ENCODE measurements at places on chromosomes 5 and 9. TPM values are rescaled to one million over a fixed set of nuclear protein-coding genes. Genes with fewer than 3 reads are reported as not detected.

DNA sequence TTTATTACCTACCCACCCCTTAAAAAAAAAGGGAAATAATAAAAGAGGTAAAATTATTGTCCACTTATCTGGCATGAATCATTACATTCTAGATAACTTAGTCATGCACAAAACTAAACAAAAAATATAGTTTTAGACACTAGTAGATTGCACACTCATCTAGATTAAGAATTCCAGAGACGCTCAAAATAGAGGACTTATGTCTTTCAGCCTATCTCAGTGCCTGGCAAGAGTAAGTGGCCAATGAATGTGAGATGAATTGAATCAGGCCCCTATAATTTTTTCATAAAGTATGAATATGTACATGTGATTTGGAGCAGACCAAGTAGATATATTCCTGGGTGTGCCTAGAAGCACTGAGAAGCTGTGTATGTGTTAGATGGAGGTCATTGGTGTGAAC is 2.0 kb upstream of the RXFP3 start:
- H3K27ac ChIP-seq = no peak overlapping the region
- H3K27me3 ChIP-seq = peaks cover 9% of the 10 kb centered on the region
- H3K36me3 ChIP-seq = no peaks in the 10 kb centered on the region
- no peaks in the 10 kb centered on the region for H3K4me1 ChIP-seq
- H3K4me3 ChIP-seq = no peak overlapping the region

DNA sequence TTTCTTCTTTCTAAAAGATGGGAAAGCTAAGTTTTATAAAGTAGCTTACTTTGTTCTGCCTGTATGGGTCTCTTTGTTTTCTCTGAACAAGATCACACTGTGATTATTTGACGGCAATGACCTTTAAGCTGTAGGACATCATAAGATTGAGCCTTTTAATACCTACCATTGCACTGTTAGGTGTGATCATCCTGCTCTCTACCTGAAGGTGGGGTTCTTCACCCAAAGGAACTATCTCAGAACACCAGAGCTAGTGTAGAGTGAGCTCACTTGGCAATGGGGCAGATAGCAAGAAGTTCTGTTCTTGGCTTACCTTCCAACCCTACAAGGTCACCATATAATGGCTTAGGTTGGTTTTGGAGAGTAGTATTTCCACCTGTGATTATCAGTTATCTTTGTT is 200.2 kb downstream of the SPATA31D1 start:
- DNase-seq = no peak
- no peaks in the 10 kb centered on the region for H3K36me3 ChIP-seq
- H3K4me1 ChIP-seq = no peaks in the 10 kb centered on the region

RC3H2 gene
- 70.7 TPM for total RNA-seq

- no peak overlapping the region for H3K27ac ChIP-seq
- H3K4me1 ChIP-seq = peaks cover 11% of the 10 kb centered on the region
- no peaks in the 10 kb centered on the region for H3K27me3 ChIP-seq
- no peaks in the 10 kb centered on the region for H3K36me3 ChIP-seq
Observed at GRCh38 chr5:43389679-43390329, 22.4 kb downstream of the CCL28 start.

GRCh38 chr5:160312134-160312959 is at the start of gene CCNJL:
TSS of gene CCNJL (minus strand) at chr5:160312564. CDS start at chr5:160311923, 641 bp downstream.
- H3K27ac ChIP-seq = no peak within 1 kb of the TSS
- H3K4me3 ChIP-seq = no peak within 1 kb of the TSS
- peaks cover 16% of the 10 kb centered on the region for H3K27me3 ChIP-seq
- no peak for DNase-seq
- H3K4me1 ChIP-seq = no peaks in the 10 kb centered on the region

MYMK gene
- total RNA-seq = not detected

- DNase-seq = no peak
- no peaks in the 10 kb centered on the region for H3K27me3 ChIP-seq
- H3K4me1 ChIP-seq = no peaks in the 10 kb centered on the region
- H3K36me3 ChIP-seq = no peaks in the 10 kb centered on the region
- no peak overlapping the region for H3K4me3 ChIP-seq
- H3K27ac ChIP-seq = no peak overlapping the region
Observed at GRCh38 chr5:168796000-168796399, 216.8 kb upstream of the PANK3 start.

GRCh38 chr5:117881426-117882230 is 1106.7 kb downstream of the DTWD2 start:
- no peak for DNase-seq
- H3K4me3 ChIP-seq = no peak overlapping the region
- no peaks in the 10 kb centered on the region for H3K4me1 ChIP-seq
- no peak overlapping the region for H3K27ac ChIP-seq
- H3K36me3 ChIP-seq = no peaks in the 10 kb centered on the region

DNA sequence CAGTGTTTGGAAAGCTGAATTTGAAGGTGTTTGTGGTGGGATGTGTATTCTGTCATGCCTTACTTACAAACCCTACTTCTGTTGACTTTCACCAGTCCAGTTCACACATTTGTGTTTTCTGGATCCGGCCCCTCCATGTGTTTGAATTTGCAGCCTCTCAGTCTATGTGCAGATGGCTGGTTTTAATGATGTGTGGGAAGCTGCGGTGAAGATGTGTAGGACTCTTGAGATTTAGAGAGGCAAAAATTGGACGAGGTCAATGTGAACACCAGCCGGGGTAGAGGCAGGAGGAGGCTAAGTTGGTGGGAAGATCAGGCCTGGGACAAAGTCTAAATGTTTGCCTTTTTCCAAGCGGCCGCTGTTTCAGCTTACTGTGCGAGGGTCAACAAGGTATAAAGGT is 115.4 kb upstream of the KLF9 start:
- no peak for DNase-seq
- H3K4me3 ChIP-seq = no peak overlapping the region
- no peaks in the 10 kb centered on the region for H3K4me1 ChIP-seq
- no peaks in the 10 kb centered on the region for H3K27me3 ChIP-seq
- no peaks in the 10 kb centered on the region for H3K36me3 ChIP-seq
- no peak overlapping the region for H3K27ac ChIP-seq

- H3K4me1 ChIP-seq = no peaks in the 10 kb centered on the region
- DNase-seq = no peak
- H3K4me3 ChIP-seq = no peak overlapping the region
- no peak overlapping the region for H3K27ac ChIP-seq
Observed at GRCh38 chr5:20601678-20602100, 613.7 kb upstream of the CDH18 start.

DNA sequence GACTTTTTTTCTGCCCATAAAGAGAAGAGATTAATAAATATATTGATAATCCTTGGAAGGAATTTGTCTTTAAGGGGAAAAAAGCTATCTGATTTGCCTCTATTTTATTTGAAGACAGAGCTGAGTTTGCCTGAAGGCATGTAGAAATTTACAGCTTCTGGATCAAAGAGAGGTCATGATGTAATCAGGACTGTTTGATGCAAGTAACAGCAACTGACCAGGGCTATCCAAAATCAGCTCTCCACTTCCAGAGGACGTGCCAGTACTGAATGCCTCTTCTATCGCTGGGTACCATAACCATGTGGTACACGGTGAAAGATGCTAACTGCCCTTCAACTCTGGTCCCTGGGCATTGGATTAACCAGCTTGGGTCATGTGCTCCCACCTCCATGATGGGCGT is 90.6 kb downstream of the ZFAND5 start:
- DNase-seq = no peak
- H3K36me3 ChIP-seq = no peaks in the 10 kb centered on the region
- H3K27ac ChIP-seq = no peak overlapping the region
- no peaks in the 10 kb centered on the region for H3K4me1 ChIP-seq

COL15A1 gene
- not detected for total RNA-seq

TMCO6 gene
- 50.0 TPM for total RNA-seq

DNA sequence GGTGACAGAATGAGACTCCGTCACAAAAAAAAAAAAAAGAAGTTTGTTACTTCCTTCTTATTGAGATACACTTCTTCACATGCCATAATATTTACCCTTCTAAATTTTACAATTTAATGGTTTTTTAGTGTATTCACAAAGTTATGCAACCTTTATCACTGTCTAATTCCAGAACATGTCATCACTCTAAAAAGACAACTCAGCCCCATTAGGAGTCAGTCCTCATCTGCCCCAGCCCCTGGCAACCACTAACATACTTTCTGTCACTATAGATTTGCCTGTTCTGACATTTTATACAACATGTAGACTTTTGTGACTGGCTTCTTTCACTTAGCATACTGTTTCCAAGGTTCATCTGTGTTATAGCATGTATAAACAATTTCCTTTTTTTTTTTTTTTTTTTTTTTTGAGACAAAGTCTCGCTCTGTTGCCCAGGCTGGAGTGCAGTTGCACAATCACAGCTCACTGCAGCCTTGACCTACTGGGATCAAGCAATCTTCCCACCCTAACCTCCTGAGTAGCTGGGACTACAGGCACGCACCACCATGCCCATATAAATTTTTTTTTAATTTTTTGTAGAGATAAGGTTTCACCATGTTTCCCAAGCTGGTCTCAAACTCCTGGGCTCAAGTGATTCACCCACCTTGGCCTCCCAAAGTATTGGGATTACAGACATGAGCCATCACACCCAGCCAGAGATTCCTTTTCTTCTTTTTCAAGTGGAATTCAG is 18.0 kb downstream of the AQP3 start:
- H3K27me3 ChIP-seq = no peaks in the 10 kb centered on the region
- no peaks in the 10 kb centered on the region for H3K36me3 ChIP-seq
- H3K4me3 ChIP-seq = no peak overlapping the region
- DNase-seq = no peak
- no peak overlapping the region for H3K27ac ChIP-seq

- H3K27me3 ChIP-seq = no peaks in the 10 kb centered on the region
- no peak for DNase-seq
- H3K4me1 ChIP-seq = no peaks in the 10 kb centered on the region
- no peak overlapping the region for H3K4me3 ChIP-seq
- H3K27ac ChIP-seq = no peak overlapping the region
- no peaks in the 10 kb centered on the region for H3K36me3 ChIP-seq
Observed at GRCh38 chr9:112554516-112554915, 67.9 kb downstream of the KIAA1958 start.

CSF1R gene
- total RNA-seq = 2.9 TPM

DNA sequence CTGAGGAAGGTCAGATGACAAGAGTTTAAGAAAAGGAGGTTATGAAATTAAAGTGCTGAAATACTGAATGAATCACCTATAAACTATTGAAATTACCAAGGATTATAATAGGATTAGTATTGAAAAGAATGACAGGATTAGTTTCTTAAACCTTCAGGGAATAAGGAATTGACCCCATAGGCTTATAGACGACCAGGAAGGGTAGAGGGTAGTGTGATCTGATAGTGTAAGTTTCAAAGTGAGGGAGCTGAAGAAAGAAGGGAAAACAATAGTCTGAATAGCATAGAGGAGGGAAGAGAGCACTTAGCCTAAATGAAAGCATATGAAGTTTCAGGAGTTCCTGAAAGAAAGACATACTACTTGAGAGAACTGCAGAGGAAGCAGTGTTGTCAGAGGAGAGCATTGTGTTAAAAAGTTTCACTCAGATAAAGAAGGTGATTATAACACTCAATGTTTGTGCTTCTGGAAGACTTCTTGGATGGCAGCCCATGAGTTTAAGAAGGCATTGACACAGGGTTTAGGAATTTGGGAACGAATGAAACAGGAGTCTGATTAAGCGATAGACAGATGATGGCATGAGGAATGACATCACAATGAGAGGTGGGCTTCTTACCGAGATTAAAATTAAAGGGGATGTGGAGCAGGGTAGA is 557.9 kb upstream of the GRAMD2B start:
- DNase-seq = no peak
- H3K27ac ChIP-seq = no peak overlapping the region
- H3K4me3 ChIP-seq = no peak overlapping the region
- no peaks in the 10 kb centered on the region for H3K4me1 ChIP-seq
- no peaks in the 10 kb centered on the region for H3K27me3 ChIP-seq

DNA sequence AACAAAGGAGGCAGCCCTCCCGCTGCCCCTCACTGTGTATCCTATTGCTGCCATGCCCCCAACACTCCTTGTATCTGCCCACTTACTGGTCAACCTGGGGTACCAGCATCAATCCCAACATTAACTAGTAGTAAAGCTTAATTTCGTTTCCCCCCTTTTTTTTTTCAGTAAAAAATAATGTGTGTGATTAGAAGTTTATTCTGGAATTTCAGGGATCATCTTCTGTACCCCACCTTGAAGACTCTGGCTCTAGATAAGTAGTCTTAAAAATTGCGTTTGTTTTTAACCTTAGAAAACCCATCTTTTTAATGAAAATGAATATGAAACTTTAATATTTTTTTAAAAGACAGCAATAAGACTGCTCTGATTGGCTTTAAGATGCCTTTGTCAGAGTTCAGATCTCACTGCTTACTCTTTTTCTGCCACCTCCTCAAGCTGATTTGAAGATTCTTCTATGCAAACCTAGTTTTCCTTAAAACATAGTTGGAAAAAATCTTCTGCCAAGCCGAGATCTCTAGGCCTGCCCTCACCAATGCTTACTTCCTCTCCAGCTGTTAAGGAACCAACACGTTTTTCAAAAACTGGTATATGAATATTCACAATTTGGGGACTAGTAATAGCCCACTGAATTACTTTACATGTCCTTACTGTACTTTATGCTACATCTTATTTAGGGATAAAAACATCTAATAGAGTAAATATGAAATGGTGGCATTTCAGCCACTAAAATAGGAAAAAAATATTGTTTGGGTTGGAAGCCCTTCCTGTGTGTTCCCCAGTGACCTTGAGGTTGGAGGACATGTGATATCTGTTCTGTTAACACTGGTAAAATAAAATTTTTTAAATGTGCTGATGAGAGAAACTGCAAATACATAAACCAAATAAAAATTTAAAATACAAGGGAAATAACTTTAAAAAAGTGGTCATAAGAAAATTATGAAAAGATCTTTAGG is 4.0 kb upstream of the RHOBTB3 start:
- H3K27ac ChIP-seq = no peak overlapping the region
- DNase-seq = no peak
- peaks cover 17% of the 10 kb centered on the region for H3K4me1 ChIP-seq
- H3K27me3 ChIP-seq = peaks cover 6% of the 10 kb centered on the region
- no peak overlapping the region for H3K4me3 ChIP-seq
- H3K36me3 ChIP-seq = no peaks in the 10 kb centered on the region

ANXA2R gene
- total RNA-seq = 43.4 TPM

- no peak for DNase-seq
- no peaks in the 10 kb centered on the region for H3K4me1 ChIP-seq
- H3K36me3 ChIP-seq = no peaks in the 10 kb centered on the region
Observed at GRCh38 chr5:148306446-148306845, 5.8 kb upstream of the SPINK7 start.

DNA sequence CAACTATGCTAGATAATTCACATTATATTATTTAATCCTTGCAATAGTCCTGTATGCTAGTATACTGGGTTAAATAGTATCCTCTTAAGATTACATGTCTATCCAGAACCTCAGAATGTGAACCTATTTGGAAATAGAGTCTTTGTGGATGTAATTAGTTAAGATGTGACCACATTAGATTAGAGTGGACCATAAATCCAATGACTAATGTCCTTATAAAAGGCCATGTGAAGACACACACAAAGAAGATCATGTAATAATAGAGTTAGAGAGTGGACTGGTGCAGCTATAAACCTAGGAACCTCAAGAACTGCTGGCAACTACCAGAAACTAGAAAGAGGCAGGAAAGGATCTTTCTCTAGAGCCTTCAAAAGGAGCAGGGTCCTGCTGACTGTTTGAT is 263.6 kb upstream of the PTGER4 start:
- no peak overlapping the region for H3K27ac ChIP-seq
- no peaks in the 10 kb centered on the region for H3K27me3 ChIP-seq
- no peaks in the 10 kb centered on the region for H3K36me3 ChIP-seq
- DNase-seq = no peak
- H3K4me1 ChIP-seq = peaks cover 11% of the 10 kb centered on the region
